Smooth muscle cell of trachea (primary cell): ENCODE measurements at places on chromosomes 12 and 14. TPM values are rescaled to one million over a fixed set of nuclear protein-coding genes. Genes with fewer than 3 reads are reported as not detected.

The LUM gene
- 202 and 375 TPM in 2 replicates for total RNA-seq

The GPD1 gene
- under 0.01 TPM in 1 of 2 replicates, not detected in the other for total RNA-seq

The CLEC7A gene
- total RNA-seq = not detected in 2 replicates

The AMDHD1 gene
- total RNA-seq = 0.29 and 0.33 TPM in 2 replicates

The TMTC2 gene
- 11.1 and 12.4 TPM in 2 replicates for total RNA-seq

The CLEC4C gene
- total RNA-seq = not detected in 2 replicates

The KCNH3 gene
- total RNA-seq = under 0.01 and 0.33 TPM in 2 replicates

The OR8S1 gene
- total RNA-seq = not detected in 2 replicates

The SMCO3 gene
- 0.15 and 0.17 TPM in 2 replicates for total RNA-seq

The SRRM4 gene
- total RNA-seq = under 0.01 TPM in 1 of 2 replicates, not detected in the other

The NINJ2 gene
- total RNA-seq = 0.29 and 3.3 TPM in 2 replicates

The FLRT2 gene
- 6.4 and 15.5 TPM in 2 replicates for total RNA-seq

The SCNN1A gene
- total RNA-seq = under 0.01 TPM in 1 of 2 replicates, not detected in the other

The SLC17A8 gene
- total RNA-seq = not detected in 2 replicates

The REP15 gene
- 0.83 and 1.3 TPM in 2 replicates for total RNA-seq

The PIWIL1 gene
- 0.17 TPM in 1 of 2 replicates, not detected in the other for total RNA-seq

The SPTB gene
- under 0.01 TPM in 1 of 2 replicates, not detected in the other for total RNA-seq

The TMEM119 gene
- total RNA-seq = 388 and 611 TPM in 2 replicates
